Activated CD4-positive, alpha-beta T cell treated with anti-CD3 and anti-CD28 coated beads, Interleukin-2, amount 10 ng/mL, durations not matched to agents 7 days and 5 days (primary cell): ENCODE measurements at places on chromosomes 13 and 19. TPM values are rescaled to one million over a fixed set of nuclear protein-coding genes. Genes with fewer than 3 reads are reported as not detected.

GRCh38 chr13:29483211-29483610 lies 112.3 kb downstream of the SLC7A1 start:
- no peaks in the 10 kb centered on the region for H3K36me3 ChIP-seq
- no peak overlapping the region for H3K27ac ChIP-seq
- no peak for DNase-seq
- peaks cover 5% of the 10 kb centered on the region for H3K27me3 ChIP-seq
- no peak overlapping the region for H3K4me3 ChIP-seq

- no peak overlapping the region for H3K27ac ChIP-seq
- H3K27me3 ChIP-seq, result no peaks in the 10 kb centered on the region
- no peak overlapping the region for H3K4me3 ChIP-seq
- H3K36me3 ChIP-seq, result peaks cover 14% of the 10 kb centered on the region
- H3K4me1 ChIP-seq, result peaks cover 42% of the 10 kb centered on the region
- peak; percentile 86 for DNase-seq
Measured at GRCh38 chr19:16368385-16369305, 44.0 kb downstream of the KLF2 start.

DNA sequence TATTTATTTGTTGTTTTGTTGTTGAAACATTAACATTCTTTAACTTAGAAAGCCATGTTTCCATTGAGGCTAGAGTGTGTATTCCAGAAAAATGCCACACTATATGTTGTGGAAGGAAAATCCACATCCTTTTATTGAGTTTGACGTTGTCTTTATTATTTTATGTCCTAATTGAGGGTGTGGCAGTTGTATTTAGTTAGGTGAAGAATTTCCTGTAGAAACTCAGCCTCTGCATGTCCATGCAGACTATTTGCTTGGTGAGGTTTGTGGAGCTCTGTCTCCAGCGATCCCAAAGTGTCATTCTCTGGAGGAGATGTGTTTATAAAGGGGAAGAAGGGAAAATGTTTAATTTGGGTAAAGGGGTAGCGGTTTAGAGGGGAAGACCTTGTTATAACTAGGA lies 46.6 kb downstream of the AKAP11 start:
- no peak overlapping the region for H3K4me3 ChIP-seq
- no peak for DNase-seq
- H3K4me1 ChIP-seq, result peaks cover 15% of the 10 kb centered on the region
- no peaks in the 10 kb centered on the region for H3K27me3 ChIP-seq
- peaks cover 44% of the 10 kb centered on the region for H3K36me3 ChIP-seq

DNA sequence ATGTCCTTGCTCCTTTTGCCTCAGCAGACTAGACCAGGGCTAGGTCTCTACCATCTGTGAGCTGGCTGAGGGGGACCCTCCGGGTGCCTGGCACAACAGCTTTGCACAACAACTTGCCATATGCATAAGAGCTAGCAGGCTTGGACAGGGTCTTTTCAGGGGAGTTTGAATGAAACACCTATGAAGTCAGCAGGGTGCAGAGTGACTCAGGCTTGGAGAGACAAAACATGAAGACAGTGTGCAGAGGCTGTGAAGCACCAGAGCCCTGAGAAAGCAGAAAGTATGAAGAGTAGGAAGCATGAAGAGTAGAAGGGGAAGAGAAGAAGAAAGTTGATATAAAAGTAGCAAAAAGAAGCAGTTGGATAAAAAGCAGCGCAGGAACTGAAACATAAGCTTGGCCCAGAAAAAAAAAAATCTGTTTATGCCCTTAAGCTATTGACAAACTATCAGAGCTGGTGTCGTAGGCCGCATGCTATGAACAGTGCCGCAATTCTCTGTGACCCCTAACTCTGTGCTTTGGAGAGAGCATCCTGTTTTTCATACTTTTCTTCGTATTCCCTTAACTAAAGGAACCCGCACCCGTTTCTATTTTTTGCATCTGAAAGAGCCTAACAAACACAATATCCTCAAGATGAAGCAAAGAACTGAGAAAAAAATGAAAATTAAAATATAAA lies 52.7 kb upstream of the FAM216B start:
- no peak for DNase-seq
- H3K4me1 ChIP-seq, result no peaks in the 10 kb centered on the region
- H3K27me3 ChIP-seq, result peaks cover 3% of the 10 kb centered on the region

Gene C19orf85
- total RNA-seq, result not detected

- H3K36me3 ChIP-seq, result peaks cover 64% of the 10 kb centered on the region
- no peak overlapping the region for H3K4me3 ChIP-seq
- H3K4me1 ChIP-seq, result peaks cover 88% of the 10 kb centered on the region
- H3K27me3 ChIP-seq, result no peaks in the 10 kb centered on the region
- peak; percentile 56 for DNase-seq
Measured at GRCh38 chr13:99281811-99282263, 23.7 kb upstream of the GPR18 start.

Gene GNA15
- total RNA-seq, result 22.8 TPM

Gene IL12RB1
- total RNA-seq, result 86.8 TPM

- no peak overlapping the region for H3K27ac ChIP-seq
- no peak overlapping the region for H3K4me3 ChIP-seq
Measured at GRCh38 chr19:29092712-29093552, 120.0 kb downstream of the UQCRFS1 start.

Gene KCTD4
- total RNA-seq, result not detected

GRCh38 chr19:47438793-47439220 lies 19.5 kb upstream of the MEIS3 start:
- H3K4me3 ChIP-seq, result no peak overlapping the region
- H3K36me3 ChIP-seq, result no peaks in the 10 kb centered on the region
- peaks cover 30% of the 10 kb centered on the region for H3K27me3 ChIP-seq
- no peak for DNase-seq
- no peak overlapping the region for H3K27ac ChIP-seq

- DNase-seq, result peak; percentile 43
- peak overlapping the region; percentile 20 for H3K4me3 ChIP-seq
- H3K27me3 ChIP-seq, result no peaks in the 10 kb centered on the region
Measured at GRCh38 chr19:33429891-33430673, 56.6 kb downstream of the CEBPG start.

DNA sequence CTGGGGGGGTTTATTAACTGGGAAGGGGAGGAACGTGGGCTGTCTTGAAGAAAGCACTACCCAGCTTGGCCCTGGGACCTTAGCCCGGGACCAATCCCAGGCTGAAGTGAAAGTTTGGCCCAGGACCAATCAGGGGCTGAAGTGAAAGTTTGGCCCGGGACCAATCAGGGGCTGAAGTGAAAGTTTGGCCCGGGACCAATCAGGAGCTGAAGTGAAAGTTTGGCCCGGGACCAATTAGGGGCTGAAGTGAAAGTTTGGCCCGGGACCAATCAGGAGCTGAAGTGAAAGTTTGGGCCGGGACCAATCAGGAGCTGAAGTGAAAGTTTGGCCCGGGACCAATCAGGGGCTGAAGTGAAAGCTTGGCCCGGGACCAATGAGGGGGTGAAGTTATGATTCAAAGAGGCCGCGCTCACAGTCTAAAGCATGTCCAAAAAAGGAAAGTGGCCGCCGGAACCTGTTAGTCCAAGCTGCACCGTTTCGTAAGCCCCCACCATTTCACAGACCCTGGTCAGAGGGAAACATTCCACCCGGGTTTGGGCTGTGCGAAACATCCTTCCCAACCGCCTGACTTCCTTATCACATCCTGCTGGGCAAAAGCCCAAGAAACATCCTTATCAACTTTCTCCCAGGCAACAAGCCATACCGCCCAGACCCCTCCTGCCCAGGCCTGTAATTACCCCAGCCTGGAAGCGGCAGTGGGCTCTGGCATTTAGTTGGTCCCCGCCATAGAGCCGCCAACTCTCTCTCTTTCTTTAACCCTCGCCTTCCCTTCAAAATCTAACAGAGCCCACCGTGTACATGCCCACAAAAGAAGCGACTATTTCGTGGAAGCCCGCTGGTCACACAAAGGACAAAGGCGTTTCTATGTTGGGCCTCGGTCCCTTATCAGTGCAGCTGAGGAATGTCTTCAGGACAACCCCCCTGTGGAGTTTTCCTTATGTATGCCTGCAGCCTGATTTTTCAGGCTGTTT lies 1.1 kb downstream of the ZNF850 start:
- no peaks in the 10 kb centered on the region for H3K27me3 ChIP-seq
- H3K36me3 ChIP-seq, result peaks cover 45% of the 10 kb centered on the region
- peak overlapping the region; percentile 94 for H3K27ac ChIP-seq

Gene SLC1A6
- total RNA-seq, result not detected

DNA sequence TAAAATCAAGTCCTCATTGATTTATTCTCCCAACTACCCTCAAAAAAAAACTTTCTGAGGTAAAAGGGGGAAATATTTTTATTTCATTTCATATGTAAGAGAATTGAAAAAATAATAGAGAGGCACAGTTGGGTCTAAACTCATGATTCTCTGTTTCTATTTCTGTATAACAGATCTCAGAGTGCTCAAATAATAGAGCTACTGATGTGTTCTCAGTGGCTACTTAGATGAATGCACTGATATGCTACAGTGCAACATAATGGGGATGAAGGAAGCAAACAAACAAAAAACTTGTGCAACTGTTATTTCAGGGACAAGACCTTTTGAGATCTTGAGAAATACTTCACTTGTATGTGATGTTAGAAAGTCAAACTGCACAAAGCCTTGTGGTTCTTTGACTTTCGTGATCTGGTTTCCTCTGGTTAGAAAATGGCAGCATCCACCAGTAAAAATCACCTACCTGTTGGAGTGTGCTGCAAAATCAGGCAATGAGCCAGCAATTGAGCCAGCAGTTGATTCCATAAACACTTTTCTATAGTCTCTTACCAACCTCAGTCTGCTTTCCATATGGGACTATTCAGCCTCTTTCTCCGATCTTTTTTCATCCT lies 9.7 kb upstream of the DACH1 start:
- no peak overlapping the region for H3K4me3 ChIP-seq
- H3K27me3 ChIP-seq, result peaks cover 9% of the 10 kb centered on the region
- H3K36me3 ChIP-seq, result no peaks in the 10 kb centered on the region

GRCh38 chr19:33410915-33411401 lies 37.4 kb downstream of the CEBPG start:
- DNase-seq, result no peak
- H3K4me3 ChIP-seq, result no peak overlapping the region
- no peaks in the 10 kb centered on the region for H3K36me3 ChIP-seq

- no peak overlapping the region for H3K4me3 ChIP-seq
- H3K36me3 ChIP-seq, result peaks cover 3% of the 10 kb centered on the region
- no peaks in the 10 kb centered on the region for H3K27me3 ChIP-seq
- H3K27ac ChIP-seq, result no peak overlapping the region
- no peak for DNase-seq
- peaks cover 13% of the 10 kb centered on the region for H3K4me1 ChIP-seq
Measured at GRCh38 chr13:97371486-97372109, 62.4 kb upstream of the RAP2A start.

DNA sequence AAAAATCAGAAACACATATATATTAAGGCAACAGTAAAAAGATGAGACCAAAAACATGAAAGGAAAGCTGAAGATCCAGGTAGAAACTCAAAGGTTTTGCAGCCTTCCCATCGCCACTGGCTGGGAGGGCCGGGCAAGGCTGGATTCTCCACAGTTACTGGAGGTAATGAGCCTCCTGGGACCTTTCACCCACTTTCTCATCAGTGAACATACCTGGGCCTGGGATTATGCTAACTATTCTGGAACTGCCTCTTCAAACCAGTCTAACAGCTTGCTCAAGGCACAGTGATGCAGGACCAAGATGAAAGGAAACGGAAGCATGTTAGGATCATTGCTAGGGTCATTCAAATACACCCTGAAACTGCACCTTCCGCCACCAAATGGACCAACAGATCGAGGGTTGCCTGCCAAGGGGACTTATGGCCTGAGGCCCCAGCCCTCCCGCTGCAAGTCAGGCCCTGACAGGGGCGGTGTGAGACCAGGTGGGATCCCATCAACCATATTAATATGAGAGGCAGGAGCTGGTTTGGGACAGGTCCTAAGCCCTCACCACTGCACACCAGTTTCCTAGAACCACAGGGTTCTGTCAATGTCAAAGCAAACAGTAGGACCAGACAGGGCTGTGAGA lies 28.4 kb upstream of the ATP12A start:
- H3K4me1 ChIP-seq, result peaks cover 6% of the 10 kb centered on the region
- no peak overlapping the region for H3K4me3 ChIP-seq
- H3K27me3 ChIP-seq, result peaks cover 6% of the 10 kb centered on the region
- no peak overlapping the region for H3K27ac ChIP-seq

DNA sequence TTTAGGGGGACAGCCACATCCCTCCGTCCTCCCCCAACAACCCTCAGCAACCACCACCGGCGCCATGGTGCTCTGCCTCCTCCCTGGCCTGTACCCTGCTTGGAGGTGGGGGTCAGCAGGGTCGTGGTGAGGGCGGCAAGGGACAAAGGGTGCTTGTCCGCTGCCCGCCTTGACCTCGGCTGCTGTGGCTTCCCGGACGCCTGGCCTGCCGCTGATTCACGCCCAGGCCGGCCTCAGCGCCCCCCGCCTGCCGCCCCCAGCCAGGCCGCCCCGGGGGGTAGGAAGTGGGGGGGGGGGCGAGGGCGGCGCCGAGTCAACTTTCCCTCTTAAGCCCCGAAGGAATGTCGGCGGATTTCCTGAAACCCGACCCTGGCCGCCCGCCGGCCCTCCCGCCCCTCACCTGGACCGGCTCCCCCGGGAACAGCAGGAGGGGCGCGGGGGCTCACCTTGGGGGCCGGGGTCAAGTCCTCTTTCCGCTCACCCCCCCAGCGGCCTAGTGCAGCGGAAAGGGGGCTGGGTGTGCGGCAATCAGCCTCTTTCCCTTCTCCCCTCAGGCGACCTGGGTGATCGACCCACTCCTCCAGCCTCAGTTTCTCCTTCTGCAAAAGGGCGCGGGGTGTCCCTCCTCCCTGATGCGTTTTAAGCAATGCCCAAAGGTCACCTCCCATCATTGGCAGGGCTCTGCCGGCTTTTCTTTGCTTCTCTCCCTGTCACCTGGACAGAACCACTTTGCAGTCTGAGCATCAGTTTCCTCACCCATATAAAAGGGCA lies 1.9 kb upstream of the TMEM59L start:
- H3K27ac ChIP-seq, result no peak overlapping the region
- DNase-seq, result no peak
- H3K4me1 ChIP-seq, result peaks cover 14% of the 10 kb centered on the region
- peaks cover 75% of the 10 kb centered on the region for H3K27me3 ChIP-seq

DNA sequence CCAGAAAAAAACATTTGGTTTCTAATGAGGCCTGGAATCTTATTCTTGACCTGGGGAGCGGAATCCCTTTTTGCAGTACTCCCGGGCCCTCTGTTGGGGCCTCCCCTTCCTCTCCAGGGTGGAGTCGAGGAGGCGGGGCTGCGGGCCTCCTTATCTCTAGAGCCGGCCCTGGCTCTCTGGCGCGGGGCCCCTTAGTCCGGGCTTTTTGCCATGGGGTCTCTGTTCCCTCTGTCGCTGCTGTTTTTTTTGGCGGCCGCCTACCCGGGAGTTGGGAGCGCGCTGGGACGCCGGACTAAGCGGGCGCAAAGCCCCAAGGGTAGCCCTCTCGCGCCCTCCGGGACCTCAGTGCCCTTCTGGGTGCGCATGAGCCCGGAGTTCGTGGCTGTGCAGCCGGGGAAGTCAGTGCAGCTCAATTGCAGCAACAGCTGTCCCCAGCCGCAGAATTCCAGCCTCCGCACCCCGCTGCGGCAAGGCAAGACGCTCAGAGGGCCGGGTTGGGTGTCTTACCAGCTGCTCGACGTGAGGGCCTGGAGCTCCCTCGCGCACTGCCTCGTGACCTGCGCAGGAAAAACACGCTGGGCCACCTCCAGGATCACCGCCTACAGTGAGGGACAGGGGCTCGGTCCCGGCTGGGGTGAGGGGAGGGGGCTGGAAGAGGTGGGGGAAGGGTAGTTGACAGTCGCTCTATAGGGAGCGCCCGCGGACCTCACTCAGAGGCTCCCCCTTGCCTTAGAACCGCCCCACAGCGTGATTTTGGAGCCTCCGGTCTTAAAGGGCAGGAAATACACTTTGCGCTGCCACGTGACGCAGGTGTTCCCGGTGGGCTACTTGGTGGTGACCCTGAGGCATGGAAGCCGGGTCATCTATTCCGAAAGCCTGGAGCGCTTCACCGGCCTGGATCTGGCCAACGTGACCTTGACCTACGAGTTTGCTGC lies at the start of gene ICAM4:
ICAM4 (plus strand) TSS at position 153 of the 935 bp plus-strand sequence; CDS start at position 211, 58 bp downstream.
- H3K36me3 ChIP-seq, result peaks cover 29% of the 10 kb centered on the region
- peak within 1 kb of the TSS; percentile 68 for H3K27ac ChIP-seq
- H3K4me3 ChIP-seq, result peak within 1 kb of the TSS; percentile 48

Gene CADM4
- total RNA-seq, result 0.12 TPM
